NCI-H187 (cell line): ENCODE measurements at places on chromosomes 5 and 9.

GRCh38 chr9:92048924-92049625, 66.1 kb downstream of the SPTLC1 start:
- DNase-seq = no peak

DNA sequence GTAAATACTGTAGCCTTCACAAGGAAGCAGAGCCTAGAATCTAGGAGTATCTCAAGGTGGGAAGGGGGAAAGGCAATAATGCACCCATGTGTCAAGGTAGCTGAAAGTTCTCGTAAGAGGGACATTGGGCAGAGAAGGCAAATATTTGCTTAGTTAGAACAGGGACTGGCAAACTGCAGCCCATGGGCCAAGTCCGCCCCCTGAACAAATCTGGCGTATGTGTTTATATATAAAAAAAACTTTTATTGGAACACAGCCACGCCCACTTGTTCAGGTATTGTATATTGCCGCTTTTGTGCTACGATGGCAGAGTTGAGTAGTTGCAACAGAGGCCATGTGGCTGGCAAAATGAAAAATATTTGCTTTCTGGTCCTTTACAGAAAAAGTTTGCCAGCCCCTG, 16.1 kb downstream of the KCNN2 start:
- no peak for DNase-seq

DNA sequence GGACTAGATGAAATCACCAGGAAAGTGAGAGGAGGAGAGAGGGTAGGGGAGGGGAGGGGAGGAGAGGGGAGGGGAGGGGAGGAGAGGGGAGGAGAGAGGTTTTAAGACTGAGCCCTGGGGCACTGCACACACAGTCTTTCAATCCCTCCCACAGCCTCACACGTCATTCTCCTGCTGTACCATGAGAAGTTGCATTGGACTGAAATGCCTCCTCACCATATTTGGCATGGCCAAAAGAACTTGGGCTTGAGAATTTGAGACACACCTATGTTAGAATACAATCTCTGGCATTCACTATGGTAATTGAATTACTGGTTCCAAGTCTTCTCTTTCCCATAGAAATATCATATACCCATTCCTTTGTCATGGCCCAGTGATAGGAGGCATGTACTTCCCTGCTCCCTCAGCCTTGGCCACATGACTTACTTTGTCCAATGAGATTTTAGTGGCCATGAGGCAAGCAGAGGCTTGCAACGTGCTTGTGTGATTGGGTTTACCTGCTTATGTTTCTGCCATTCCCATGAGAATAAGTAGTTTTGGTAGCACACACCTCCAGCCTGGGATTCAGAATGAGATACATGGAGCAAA, 133.3 kb upstream of the SMARCA2 start:
- no peak for DNase-seq

DNA sequence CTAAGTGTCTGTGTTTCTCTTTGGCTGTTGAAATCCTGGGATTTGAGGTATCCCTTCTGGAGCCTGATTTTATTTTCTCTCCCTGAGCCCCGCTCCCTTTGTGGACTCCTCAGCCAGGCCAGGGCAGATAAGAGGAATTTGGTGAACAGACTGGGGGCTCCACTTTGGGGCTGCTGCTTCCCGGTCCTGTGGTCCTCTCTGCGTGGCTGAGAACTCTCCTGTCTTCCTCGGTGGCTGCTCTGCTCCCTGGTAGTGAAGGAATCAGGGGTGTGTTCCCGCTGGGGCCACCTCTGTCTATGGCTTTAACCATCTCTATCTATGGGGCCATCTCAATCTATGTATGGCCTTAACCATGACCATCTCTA, 71.7 kb upstream of the SH3PXD2B start:
- no peak for DNase-seq

DNA sequence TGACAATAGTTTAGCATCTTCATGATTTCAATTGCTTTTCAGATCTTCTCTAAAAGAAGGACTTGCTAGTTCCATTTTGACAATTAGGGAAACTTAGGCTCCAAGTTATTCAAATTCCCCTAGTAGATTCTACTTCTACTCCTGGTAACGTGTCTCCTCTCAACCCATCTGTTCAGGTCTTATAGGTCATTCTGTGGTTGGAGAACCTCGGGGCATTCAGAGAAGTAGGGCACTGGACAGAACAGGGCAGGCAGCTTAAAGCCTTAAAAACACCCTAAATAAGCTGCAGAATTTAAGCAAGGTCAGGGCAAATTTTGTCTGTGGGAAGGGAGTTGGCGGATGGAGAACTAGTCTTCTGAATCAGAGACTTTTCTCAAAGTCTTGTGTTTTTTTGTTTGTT, 132.4 kb downstream of the TMEM174 start:
- no peak for DNase-seq

- no peak for DNase-seq
Observed at GRCh38 chr9:23774266-23774665, 51.8 kb downstream of the ELAVL2 start.

- DNase-seq = no peak
Observed at GRCh38 chr5:170342153-170342725, 44.7 kb upstream of the LCP2 start.

DNA sequence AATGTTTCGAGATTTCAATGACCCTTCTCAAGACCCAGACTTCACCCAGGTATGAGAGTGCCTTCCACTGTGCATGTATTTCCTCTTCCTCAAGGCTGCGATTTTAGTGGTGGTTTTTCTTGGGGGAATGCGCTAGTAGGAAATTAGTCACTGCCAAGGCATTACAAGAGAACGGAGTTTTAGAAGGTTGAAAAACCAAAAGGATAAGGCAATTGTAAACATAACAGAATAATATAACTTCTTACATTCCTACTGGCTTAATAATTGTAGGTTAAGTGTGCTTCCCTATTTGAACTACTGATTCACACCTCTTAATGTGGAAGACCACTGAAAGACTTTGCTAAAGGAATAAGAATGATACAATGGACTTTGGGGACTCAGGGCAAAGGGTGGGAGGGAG, 38.9 kb downstream of the ACO1 start:
- DNase-seq = no peak

- no peak for DNase-seq
Observed at GRCh38 chr5:61966997-61967396, 339.0 kb upstream of the KIF2A start.

GRCh38 chr5:151498395-151499155, 51.2 kb downstream of the SLC36A1 start:
- no peak for DNase-seq

- DNase-seq = no peak
Observed at GRCh38 chr9:126521551-126521950, 92.2 kb upstream of the LMX1B start.

DNA sequence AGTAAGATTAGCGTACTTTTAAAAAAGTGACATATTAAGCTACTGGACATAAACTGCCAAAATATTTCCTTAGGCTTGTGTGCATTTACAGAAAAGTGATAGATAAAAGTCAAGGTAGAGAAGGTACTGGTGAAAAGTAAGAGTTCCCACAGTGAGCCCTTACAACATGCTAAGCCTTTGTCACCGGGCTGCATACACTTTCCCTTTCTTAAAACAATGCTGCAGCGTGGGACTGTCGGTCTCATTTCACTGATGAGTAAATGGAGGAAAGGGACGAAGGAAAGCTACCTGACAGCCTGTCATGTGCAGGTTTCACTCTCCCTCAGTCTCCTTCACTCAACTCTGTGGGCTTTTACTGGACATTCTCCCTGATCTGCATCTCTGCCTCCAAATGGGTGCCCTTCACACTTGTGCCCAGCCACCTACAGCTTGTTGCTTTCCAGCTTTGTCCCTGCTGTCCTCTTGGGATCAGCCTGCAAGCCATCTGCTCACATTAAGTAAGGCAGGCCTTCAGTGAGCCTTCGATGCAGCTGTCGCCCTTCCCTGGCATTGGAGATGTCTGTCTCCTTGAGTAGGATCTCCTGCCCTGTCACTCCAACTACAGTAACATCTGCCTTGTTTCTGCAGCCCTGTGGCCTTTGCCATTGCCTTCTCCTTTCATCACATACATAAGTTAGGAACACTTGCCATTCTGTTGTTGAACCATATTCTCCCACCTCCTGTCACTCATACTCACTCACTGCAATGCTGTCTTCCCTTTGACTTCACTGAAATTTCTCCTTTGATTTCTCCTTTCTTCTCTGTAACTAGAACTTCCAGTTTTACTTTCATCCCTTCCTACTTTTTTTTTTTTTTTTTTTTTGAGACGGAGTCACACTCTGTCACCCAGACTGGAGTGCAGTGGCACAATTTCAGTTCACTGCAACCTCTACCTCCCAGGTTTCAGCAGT, 9.3 kb upstream of the ROPN1L start:
- DNase-seq = no peak

DNA sequence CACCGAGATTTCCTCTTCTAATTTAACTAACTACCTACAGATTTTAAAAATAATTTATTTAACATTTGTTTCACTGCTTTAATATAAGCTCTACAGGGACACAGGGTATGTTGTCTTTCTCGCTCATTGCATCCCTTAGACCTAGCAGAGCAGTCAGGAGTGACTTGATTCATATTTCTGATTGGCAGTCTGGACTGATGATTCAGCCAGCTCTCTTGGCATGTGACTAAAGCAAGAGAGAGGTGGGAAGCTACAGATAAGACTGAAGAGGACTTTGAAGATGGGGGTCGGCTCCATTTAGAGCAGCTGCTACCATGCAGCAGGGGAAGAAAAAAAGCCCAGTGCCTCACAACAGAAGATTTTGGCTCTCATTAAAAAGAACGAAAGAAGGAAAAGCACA, 173.4 kb upstream of the STK32A start:
- no peak for DNase-seq

DNA sequence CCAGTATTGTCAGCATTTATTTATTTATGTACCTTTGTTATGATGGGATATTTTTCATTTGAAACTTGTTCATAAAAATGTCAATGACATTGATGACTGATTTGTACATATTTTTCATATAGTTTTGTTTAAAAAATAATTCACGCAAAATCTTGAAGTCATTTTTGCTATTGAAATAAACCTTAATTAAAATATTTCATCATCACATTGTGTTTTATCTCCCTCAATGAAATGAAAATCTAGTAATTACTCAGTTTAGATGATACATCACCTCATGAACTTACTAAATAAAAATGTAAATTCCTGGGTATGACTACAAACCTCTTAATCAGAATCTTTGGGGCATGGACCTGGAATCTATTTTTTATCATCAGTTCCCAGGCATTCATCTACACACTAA, 89.6 kb downstream of the OSMR start:
- DNase-seq = no peak

GRCh38 chr9:136438548-136439480, 831 bp downstream of the INPP5E start:
- DNase-seq = no peak

DNA sequence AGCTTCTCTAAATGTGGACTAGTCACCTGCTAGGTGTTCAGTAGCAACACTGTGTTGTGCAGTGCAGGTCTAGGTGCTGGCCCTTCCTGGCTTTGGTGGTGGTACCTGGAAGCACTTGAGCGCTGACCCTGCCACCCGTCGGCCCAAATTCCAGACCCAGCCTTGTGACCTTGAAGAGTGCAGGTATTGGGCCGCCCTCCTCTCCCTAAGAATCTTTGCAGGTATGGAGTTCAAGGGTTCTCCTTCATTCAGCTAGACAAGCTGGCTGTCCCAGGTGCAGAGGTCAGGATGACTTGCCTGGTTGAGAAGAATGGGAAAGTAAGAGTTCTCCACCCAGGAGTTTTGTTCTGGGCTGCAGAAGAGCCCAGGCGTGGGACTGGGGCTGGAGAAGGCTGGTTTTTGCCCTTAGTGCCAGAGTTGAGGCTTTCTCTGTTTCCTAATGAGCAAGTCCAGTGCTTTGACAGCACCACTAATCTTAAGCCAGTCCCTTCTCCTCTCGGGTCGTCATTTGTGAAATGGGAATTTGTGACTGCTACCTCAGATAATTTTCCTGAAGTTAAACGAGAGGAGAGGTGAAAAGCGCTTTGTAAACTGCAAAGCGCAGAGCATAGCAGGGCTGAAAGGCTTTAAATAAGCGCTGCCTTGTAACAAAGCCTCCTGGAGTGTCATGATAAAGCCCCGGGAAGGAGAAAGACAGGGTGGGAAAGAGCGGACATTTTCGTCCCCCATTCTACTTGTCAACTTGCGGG, 4.0 kb downstream of the FOXE1 start:
- no peak for DNase-seq

GRCh38 chr9:130938652-130939404, at the start of gene FIBCD1:
FIBCD1 (minus strand) TSS chr9:130939247; CDS start chr9:130938607, 640 bp downstream.
- no peak for DNase-seq

DNA sequence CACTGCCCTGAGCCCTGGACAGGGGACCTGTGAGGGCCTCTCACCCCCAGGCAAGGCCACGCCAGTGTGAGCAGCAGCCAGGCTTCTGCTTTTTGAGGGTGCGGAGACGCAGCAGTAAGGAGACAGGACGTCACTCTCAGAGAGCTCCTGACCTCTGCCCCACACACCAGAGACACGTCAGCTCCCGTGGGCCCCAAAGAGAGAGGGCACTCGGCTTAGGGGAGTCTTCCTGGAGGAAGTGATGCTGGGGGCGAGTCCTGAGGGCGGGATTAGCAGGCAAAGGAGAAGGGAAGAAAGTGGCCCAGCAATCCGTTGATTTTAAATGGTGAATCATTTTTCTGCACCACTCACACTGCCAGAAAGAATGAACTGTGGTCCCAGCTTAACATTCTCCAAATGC, 24.0 kb upstream of the SLC9A3 start:
- no peak for DNase-seq

DNA sequence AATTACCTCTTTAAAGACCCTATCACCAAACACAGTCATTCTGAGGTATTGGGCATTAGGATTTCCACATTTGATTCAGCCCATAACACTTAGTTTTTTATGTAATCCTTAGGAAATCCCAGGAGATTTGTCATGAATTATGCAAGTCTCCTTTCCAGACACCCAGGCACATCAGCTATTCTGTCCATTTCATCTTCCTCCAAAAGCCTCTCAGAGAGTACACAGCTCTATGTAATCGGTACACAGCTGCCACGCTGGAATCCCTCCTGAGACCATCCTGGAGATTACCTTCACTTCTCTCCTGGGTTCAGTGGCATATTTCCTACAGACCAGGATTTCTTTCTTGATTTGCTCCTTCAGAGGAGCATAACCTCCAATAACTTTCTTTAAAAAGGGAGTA, 2309.8 kb upstream of the WWC1 start:
- DNase-seq = no peak

DNA sequence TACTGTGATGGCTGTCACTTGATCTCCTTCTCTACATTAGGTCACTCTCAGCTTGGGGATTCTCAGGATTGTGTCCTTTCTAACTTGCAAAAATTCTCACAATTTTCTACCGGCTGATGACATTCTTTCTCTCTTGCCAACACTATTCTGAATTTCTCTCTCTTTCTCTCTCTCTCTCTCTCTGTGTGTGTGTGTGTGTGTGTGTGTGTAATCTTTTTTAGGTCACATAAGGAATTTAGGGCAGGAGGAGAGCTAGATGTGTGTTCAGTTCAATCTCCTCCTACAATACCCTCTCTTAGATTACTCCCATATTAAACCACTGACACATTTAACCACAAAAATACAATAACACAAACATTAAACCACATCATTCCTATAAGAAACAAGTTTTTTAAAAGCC, 242.3 kb upstream of the NREP start:
- no peak for DNase-seq

GRCh38 chr5:67969631-67970030, 245.9 kb upstream of the PIK3R1 start:
- DNase-seq = no peak

- no peak for DNase-seq
Observed at GRCh38 chr5:132421462-132421861, 52.0 kb downstream of the SLC22A5 start.

GRCh38 chr9:129569502-129570449, 51.1 kb downstream of the C9orf50 start:
- DNase-seq = no peak
